NCI-H1105 (cell line): ENCODE measurements at places on chromosomes 5 and 9.
A peak's percentile ranks its signal among the peaks of the same experiment; 100 is the strongest.

DNA sequence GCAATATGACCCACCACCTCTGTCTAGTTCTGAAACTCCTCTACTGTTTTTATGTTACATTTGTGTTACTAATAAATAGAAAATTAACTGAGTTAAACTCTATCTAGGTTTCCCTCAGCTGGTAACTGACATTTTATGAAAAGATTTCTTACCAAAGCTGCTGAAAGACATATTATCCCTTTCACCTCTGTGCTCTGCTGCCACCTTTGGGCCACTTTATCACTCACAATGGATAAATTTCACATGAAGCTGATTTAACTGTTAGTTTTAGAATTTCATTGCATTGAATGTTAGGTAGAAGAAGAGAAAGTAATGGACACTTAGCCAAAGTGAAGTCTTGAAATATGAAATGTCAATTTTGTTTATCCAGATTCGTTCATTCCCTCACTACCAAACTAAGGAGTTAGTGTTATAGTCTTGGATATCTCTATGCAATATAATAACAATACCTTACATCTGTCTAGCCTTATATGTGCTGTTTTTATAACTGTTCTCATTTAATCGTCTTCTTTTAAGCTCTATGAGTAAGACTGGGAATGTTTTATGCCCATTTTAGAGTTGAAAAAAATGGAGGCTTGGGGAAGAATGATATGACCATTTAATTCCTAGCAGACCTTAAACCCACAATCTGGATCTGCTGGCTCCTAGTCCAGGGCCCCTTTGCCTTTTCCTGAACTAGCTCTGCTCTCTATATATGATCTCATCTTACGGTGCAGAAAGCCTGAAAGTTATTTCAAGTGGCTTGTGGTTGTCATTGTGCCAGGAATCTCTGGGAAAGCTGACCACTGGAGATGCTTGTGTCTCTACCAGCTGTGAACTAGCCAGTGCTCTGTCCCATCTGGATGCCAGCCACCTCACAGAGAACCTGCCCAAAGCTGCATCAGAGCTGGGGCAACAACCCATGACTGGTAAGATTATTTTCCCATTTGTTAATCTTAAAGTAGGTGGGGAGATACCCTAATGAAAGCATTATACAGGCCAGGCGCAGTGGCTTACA is 97.1 kb downstream of the GOLPH3 start:
- DNase-seq = peak; percentile 12

DNA sequence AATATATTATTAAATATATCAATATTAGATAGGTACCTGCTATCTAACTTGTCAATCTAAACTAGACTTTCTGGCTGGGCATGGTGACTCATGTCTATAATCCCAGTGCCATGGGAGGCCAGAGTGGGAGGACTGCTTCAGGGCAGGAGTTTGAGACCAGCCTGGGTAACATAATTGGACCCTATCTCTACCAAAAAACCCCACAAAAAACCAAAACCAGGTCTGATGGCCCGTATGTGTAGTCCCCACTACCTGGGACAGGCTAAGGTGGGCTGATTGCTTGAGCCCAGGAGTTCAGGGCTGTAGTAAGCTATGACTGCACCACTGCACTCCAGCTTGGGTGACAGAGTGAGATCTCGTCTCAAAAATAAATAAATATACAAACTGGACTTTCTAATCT is 55.0 kb downstream of the PJA2 start:
- no peak for DNase-seq

GRCh38 chr9:95057101-95057500 is 260.4 kb downstream of the FANCC start:
- no peak for DNase-seq

- DNase-seq = no peak
Observed at GRCh38 chr9:27337833-27338526, 41.0 kb upstream of the EQTN start.

GRCh38 chr5:131640043-131640856 is 5.2 kb upstream of the RAPGEF6 start:
- DNase-seq = no peak

DNA sequence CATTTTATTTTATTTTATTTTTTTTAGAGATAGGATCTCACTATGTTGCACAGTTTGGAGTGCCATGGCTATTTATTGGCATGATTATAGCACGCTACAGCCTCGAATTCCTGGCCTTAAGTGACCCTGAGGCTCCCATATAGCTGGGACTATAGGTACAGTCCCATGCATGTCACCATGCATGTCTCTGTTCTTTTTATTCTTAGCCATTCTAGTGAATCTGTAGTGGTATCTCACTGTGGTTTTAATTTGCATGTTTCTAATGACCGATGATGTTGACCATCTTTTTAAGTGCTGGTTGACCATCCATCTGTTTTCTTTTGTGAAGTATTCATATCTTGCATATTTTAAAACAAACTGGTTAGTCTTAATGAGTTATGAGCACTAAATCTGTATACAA is 76.1 kb downstream of the SLC44A1 start:
- no peak for DNase-seq

DNA sequence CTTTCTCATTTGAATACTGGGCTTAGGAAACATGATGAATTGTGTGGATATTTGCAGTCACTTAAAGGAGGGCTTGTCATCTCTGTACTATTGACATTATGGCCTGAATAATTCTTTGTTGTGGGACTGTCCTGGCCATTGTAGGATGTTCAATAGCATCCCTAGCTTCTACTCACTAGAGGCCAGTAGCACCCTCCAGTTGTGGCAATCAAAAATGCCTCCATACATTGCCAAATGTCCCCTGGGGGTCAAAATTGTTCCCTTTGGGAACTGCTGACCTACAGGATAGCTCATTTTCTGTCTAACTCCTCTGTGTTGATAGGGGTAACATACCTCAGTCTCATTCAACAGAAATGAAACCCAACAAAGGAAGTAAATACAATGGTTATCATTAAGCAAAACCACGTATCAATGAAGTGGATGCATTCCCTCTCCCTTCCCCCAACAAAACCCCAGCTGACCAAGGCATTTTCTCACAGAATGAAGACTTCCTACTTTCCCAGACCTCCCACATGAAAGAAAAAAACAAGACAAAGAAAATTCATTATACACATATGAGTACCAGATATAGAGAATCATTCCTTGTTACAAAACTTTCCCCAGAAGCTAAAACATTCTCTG is 18.1 kb downstream of the FYB1 start:
- DNase-seq = no peak

DNA sequence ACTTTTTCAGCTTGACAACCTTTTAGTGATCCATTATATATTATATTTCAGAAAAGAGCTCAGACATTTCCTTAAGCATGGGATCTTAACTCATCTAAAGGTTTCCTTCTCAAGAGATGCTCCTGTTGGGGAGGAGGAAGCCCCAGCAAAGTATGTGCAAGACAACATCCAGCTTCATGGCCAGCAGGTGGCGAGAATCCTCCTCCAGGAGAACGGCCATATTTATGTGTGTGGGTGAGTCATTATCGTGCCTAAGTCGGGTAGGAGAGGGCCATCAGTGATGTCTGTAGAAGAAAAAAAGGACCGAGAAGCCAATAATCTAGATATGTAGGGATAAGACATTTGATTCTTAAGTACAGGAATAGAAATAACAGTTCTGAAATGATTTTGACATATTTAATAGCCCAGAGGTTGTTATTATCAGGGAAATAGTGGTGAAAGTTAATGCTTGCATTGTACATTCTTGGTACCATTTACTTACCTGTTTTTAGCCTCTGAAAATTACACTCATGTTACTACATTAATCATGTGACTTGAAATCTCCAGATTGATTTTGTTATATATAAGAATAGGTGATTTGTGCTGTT is 28.2 kb downstream of the MTRR start:
- DNase-seq = no peak

- no peak for DNase-seq
Observed at GRCh38 chr5:67012171-67012570, 184.4 kb downstream of the CD180 start.

DNA sequence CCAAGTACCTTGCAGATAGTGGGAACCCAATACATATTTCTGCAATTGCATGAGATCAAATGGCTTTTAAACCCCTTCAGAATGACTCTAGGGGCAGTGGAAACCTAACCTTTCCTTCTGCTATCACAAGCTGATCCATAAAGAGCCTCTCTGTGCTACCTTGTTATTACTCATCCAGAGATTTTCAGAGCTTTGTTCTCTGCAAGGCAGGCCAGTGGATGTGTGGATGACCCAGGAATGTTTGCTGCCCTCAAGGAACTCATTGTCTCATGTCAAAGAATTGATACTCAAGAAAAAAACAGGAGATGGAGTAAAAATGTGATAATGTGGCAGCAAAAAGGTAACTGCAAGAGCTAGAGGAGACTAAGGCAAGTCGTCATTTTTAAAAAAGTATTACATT is 164.1 kb downstream of the HMHB1 start:
- no peak for DNase-seq

DNA sequence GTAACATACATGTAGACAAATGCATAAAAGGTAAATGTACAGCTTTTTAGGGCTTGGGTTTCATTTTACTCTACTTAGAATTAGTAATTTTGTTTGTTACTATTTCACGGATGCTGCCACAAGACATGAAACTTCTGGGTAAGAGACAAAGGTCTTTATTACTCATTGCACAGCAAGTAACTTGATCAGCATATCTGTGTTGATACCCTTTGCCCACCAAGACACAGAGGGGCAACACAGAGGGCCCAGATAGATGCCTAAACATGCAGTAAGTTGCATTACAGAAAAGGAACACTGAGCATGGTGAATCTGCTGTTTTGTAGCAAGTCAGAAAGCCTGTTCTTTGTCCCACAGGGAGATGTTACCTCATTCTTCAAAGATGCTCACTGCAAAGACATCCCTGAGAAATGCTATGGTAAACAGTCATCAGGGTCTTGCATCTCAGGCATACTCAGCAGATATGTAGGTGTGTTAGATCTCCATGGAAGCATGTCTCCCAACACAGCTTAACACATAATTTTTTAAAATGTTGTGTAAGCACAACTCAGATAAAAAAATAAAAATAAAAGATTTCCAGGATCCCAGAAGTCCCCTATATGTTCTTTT is 10.3 kb downstream of the ITGA2 start:
- no peak for DNase-seq

DNA sequence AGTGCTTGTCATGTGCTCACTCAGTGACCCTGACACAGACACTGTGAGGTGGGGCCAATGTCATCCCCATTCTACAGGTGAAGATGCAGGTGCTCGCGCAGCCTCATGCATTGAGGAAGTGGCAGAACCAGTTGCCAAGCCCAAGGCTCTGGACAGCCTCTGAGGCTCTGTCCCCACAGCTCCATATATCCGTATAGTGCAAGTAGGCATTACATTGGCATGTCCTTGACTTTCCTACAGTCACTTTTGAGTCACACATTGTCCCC is 58.8 kb upstream of the ANGPTL2 start:
- no peak for DNase-seq

DNA sequence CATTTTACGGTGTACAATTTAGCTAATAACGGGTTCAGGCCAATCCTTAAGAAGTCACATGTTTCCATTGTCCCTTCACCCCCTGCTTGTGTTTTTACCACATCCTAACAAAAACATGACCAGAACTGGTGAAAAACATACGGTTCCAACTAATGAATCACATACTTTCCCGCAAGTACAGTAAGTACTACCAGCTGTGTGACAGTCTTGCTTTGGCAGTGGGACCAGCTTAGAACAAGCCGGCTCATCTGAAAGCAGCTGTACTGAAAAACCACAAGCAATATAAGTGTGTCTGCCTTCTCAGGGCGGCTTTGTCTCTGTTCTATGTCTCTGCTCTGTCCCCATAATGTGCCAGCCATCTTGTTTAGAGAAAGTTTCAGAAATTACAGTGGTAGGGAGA is 242.5 kb downstream of the BNC2 start:
- no peak for DNase-seq

DNA sequence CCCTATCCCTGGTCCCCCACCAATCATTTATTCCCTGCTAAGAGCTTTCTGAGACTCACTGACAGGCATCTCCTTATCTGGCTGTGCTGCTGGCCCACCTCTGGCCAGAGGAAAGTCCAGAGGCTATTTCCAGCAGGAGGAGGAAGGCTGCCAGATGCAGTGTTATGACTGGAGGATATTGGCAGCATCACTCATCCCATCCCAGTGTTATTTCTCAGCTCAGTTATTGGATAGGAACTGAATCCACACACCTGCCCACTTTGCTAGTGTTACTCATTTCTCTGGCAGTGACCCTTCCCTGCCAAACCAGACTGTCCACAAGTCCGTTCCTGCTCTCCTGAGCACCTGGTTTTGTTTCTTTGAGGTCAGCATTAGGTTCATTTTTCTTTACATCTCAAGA is 228.2 kb downstream of the GRIA1 start:
- DNase-seq = no peak

- no peak for DNase-seq
Observed at GRCh38 chr5:14239951-14240350, 96.8 kb downstream of the TRIO start.

DNA sequence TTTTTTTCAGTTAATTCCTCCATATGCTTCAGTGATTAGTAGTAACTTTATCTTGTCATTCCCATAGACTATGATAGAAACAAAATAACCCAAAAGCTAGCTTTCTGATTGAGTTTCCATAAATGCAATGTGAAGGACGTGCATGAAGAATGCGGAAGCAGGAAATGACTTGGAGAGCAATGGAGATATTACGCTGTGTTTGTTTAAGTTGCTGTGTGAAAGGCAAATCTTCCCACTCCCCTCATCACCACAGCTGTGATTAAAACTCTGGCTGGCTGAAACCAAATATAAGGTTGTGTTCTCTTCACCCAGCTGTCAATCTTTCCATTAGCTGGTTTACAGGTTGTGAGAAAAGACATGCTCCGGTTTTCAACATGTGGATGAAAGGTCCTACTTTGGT is 83.9 kb downstream of the NR2F1-AS1 start:
- no peak for DNase-seq

- DNase-seq = no peak
Observed at GRCh38 chr9:77020413-77021290, 1.2 kb downstream of the FOXB2 start.

- no peak for DNase-seq
Observed at GRCh38 chr5:116563736-116564308, 10.8 kb downstream of the SEMA6A start.

DNA sequence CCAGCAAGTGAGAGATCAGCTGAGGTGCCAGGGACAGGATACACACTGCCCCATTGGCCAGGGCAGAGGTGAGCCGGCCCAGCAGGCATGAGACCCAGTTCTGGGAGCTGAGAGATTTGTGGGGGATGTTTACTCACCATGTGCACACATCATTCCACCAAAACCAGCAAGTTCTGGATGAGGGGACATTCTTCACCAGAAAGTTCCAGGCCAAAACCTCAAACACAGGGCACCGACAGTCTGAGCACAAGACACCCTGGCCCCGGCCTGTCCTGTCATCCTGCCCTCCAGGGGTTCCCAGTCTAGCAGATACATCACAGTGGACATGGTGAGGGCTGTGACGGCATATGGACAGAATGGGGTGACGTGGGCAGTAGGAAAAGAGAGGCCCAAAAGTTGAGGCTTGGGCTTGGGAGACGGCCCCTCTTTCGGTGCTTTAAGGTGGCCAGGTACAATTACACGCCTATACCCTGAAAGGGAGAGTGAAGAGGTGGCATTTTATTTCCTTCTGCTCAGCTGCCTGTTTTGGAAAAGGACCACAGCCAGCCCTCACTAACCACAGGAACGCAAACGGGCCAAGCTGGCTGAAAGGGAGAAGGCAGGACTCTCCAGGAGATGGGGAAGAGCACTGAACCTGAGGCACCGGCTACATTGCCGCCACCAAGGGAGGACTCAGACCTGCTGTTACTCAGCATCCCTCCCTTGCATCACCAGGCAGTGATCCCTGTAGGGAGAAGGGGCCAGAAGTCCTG is 64.0 kb downstream of the SHB start:
- DNase-seq = no peak

GRCh38 chr9:93332317-93332716 is 119.2 kb upstream of the FAM120A start:
- no peak for DNase-seq
